ENCODE measurements at places on chromosomes 1 and 21. TPM values are rescaled to one million over a fixed set of nuclear protein-coding genes. Genes with fewer than 3 reads are reported as not detected.

FCRL2 gene
- total RNA-seq = under 0.01 TPM

CFAP45 gene
- total RNA-seq = 0.81 TPM

COL8A2 gene
- 0.81 TPM for total RNA-seq

CFAP57 gene
- total RNA-seq = under 0.01 TPM

CLIC6 gene
- under 0.01 TPM for total RNA-seq

SERINC2 gene
- 0.54 TPM for total RNA-seq

CACNA1E gene
- total RNA-seq = under 0.01 TPM

TDRD10 gene
- total RNA-seq = 0.27 TPM

ERG gene
- total RNA-seq = 89.1 TPM

CFH gene
- total RNA-seq = 11.8 TPM

LY9 gene
- 1.3 TPM for total RNA-seq

DMRTA2 gene
- not detected for total RNA-seq
